Right cardiac atrium (tissue), 5 donors: ENCODE measurements at places on chromosomes 11 and 22. TPM values are rescaled to one million over a fixed set of nuclear protein-coding genes. Genes with fewer than 3 reads are reported as not detected.

DNA sequence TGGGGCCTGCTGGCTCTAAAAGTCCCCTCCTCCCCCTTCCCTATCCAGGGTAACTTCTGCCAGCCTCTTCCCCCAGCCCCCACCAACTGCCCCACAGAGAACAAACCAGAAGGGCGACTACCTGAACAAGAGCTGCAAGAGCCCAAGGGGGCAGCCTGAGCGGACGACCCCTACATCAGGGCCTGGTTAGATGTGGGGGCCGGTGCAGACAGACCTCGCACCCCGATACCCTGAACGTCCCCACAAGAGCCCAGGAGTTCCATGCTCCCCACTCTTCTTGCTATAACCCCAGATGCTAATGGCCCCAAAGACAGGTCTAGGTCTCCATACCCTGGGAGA is 20.7 kb downstream of the SUN2 start:
- DNase-seq, result no peak

GRCh38 chr11:17906436-17906835 is 106.4 kb downstream of the SERGEF start:
- DNase-seq, result no peak

DNA sequence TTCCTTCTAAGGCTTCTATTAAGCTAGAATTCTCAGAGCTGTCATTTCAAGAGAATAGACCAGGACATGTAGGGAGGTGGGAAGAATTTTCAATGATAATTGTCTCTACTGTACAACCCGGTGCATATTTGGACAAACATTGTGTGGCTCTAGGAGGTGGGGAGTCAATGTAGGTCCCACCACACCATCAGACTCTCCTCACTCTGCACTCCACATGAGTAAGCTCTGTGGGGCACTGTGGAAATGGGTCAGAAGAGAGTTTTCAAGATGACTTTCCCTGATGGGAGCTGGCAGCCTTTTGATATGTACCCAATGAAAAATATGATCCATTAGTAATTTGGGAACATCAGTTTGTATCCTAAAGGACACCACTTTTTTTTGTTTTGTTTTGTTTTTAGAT is 33.2 kb downstream of the OR2AG2 start:
- DNase-seq, result no peak

The NRIP3 gene
- total RNA-seq, result 3.8 TPM

DNA sequence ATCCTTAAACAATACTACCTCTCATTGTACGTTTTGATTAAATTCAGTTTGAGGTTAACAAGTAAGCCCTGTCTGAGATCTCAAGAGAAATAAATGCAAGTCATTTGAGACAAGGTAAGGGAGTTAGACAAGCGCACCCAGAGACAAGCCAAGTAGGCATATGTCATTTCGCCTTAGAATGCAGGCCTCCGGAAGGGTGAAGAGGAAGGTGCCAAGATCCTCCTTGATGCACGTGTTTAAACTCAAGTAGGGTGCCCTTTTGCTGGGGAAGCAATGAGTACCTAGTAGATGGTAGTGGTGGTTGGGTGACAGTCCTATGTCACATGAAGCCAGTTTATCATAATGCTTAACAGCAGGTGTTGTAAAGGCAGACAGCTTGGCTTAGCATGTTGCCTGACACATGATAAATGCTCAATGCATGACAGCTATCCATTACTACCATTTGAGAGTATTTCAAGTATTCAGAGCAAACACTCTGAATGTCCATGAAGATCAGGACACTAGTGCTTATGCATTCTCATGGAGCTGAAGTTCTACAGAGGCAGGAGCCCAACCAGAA is 415.9 kb downstream of the TMEM135 start:
- DNase-seq, result no peak

DNA sequence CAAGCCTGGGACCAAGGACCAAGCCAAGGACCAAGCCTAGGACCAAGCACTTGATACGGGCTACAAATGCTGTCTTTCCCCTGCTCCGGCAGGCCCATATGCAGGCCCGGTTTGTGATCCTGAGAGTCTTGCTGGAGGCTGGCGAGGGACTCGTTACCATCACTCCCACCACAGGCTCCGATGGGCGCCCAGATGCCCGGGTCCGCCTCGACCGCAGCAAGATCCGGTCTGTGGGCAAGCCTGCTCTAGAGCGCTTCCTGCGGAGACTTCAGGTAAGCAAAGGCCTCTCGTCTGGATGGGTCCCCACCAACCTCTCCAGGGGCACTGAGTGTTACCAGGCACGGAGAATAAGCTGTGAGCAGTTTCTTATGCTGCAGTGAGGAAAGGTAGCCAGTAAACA is 13.2 kb upstream of the BBS1 start:
- DNase-seq, result peak; percentile 58

The HEPN1 gene
- not detected for total RNA-seq

GRCh38 chr22:19376247-19376646 is 55.3 kb downstream of the HIRA start:
- DNase-seq, result no peak

DNA sequence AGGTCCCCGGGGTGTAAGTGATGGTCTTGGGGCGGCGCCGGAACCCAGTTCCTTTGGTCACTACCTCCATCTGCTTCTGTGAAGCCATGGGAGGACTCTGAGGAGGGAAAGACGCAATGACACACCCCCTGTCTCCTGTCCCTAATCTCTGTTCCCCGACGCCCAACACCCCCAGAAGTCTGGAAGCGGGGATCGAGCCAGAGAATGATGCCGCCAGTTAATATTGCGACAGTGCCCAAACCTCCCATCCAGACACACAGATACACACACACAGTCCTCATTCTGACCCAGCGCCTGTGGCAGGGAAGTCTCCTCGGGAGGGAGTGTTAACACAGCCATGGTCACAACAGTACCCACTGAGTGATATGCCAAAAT is 352 bp downstream of the C22orf23 start:
- DNase-seq, result no peak

- no peak for DNase-seq
Measured at GRCh38 chr22:45804986-45805325, 133.3 kb downstream of the ATXN10 start.

GRCh38 chr11:123213307-123213771 is 18.3 kb upstream of the CLMP start:
- no peak for DNase-seq

DNA sequence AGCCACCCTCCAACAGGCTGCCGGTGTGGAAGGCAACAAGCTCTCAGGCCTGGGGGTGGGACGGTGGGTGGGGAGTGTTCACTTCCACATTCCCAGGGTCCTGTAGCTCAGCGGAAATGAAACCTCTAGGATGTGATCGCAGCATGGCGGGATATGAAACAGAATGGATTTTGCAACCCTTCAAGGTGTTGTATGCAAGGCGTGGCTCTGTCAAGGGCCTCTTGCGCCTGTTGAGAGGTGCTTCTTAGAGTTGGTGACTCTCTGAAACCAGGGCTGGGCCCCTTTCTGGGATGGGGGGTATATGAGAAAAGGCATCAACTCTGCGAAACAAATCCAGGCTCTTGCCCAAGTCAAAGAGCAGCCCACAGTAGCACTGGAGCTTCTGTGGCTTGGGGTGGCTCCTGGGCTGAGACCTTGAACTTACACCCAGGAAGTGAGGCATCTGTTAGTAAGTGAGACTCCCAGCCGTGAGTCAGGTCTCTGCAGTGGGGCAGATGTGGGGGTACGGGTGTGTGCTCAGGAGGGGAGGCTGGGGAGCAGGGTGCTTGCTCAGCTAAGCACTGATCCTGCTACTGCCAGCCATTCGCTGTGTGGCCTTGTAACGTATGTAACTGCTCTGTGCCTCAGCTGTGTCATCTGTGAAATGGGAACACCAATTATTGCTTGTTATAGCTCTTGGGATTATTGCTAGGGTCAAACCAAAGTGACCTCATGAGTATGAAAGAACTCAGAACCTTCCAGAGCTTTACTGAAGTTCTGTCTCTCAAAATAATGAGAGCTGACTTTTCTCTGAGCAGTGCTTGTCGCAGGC is 28.3 kb downstream of the NECTIN1 start:
- no peak for DNase-seq

GRCh38 chr11:1197886-1198560 is 24.8 kb upstream of the MUC5B start:
- DNase-seq, result no peak

The FGF19 gene
- total RNA-seq, result not detected

DNA sequence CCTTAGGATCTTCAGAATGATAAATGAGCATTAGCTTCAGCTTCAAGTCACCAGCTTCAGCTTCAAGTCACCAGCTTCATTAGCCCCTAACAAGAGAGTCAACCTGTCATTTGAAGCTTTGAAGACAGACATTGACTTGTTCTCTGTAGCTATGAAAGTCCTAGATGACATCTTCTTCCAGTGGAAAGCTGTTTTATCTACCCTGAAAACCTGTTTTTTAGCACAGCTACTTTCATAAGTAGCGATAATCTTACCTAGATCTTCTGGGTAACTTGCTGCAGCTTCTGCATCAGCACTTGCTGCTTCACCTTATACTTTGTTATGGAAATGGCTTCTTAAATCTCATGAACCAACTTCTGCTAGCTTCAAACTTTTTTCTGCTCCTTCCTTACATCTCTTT is 85.7 kb downstream of the PGR start:
- no peak for DNase-seq

- DNase-seq, result no peak
Measured at GRCh38 chr11:39145346-39145745, 2314.1 kb downstream of the LRRC4C start.
